Stimulated activated CD4-positive, alpha-beta T cell treated with anti-CD3 and anti-CD28 coated beads, TNF-alpha, amount 100 ng/mL, for 1 hour (primary cell): ENCODE measurements at places on chromosomes 2 and 18.

- no peak for DNase-seq
These were observed 4.0 kb downstream of the SDC1 start for GRCh38 chr2:20220806-20221554.

DNA sequence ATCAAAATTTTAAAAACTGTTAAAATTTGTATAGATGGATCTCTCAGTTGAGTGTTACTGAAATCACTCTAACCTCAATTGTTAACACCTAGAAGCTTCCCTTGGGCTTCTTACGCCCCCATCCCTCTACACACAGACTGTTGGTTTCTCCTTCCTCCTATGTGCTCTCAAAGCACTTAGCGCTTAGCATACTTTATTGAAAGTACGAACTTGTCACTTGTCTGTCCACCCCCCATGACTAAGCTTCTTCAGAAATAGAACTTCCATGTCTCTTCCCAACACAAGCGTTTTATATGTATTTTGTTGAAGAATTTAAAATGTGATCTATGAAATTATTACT is 441 bp downstream of the MPHOSPH10 start:
- no peak for DNase-seq

- no peak for DNase-seq
These were observed 154.8 kb downstream of the TGIF1 start for GRCh38 chr18:3604498-3605408.

DNA sequence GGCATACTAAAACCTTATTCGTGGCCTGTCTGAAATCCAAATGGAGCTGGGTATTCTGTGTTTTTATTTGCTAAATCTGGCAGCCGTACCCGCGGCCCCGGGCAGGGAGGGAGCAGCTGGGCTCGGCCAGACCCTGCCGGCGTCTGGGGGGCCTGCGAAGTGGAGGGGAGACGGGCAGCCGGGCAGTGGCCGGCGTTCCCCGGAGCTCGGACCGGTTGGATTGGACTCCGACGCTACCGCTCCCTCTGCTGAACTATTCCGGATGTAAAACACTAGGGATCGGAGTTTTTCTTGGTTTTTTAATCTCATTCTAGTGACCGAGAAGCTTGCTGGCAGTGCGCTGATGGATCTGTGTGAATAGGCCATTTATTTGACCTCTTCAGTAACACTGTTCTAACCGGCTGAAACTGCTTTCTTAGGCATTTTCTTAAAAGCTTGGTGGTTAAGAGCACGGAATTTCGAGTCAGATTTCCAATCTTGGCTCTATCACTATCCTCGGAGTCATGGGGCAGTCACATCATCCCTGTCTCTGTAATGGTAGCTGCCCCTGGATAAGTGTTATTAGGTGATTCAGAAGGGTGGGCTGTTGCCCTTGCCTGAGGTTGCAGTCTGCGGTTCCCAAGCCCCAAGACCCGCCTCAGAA is 694 bp downstream of the UNC50 start:
- DNase-seq, result no peak

DNA sequence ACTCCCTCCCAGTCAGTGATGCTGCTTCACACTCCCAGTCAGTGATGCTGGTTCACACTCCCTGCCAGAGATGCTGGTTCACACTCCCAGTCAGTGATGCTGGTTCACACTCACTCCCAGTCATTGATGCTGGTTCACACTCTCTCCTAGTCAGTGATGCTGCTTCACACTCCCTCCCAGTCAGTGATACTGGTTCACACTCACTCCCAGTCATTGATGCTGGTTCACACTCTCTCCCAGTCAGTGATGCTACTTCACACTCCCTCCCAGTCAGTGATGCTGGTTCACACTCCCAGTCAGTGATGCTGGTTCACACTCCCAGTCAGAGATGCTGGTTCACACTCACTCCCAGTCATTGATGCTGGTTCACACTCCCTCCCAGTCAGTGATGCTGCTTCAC is 34.3 kb upstream of the KCNG2 start:
- no peak for DNase-seq

GRCh38 chr2:127675331-127676261 is at the start of gene LIMS2:
LIMS2 (minus strand) TSS chr2:127675530; CDS start chr2:127675024, 506 bp downstream.
- DNase-seq, result no peak

DNA sequence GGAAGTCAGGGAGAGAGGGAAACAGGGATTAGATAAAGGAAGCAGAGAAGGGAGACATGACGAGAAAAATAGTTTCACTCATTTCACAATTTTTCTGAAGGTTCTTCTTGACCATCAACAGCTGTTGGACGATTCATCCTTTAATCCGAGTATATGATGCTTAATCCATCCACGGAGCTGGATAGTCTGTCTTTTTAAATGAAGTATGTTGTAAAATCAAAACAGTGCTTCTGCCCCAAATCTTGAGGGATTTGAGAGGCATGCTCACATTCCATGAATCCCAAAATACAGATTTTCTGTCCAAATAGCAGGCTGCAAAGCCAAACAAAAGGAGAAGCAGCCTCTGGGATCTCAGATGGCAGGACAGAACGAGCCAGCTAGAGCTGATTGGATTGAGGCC is 47.5 kb downstream of the EPAS1 start:
- no peak for DNase-seq

- no peak for DNase-seq
These were observed 48.8 kb downstream of the C2orf42 start for GRCh38 chr2:70141902-70142589.
